Central memory CD8-positive, alpha-beta T cell (primary cell): ENCODE measurements at places on chromosomes 11 and 22.

- no peak for DNase-seq
These were observed 3.1 kb downstream of the DRD4 start for GRCh38 chr11:640021-640706.

- DNase-seq, result no peak
These were observed 114.0 kb downstream of the TBC1D22A start for GRCh38 chr22:46876357-46876934.

DNA sequence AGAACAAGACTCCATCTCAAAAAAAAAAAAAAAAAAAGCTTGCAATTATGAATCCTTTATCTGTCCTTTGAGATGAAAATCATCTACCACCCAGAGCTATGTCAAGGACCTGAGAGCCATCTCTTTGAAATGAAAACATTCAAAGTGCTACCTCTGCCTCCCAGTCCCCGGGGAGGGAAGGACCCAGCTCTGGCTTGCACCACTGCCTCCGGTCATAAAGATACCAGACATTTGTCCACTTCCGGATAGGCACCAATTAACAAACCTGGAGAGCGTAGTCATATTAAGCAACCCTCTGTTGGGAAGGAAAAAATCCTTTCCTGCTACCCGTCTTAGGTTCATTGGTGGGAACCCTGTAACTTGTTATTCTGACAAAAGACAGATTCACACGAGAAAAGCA, 98.6 kb downstream of the ARHGAP8 start:
- no peak for DNase-seq

GRCh38 chr11:2207773-2208621, 36.4 kb upstream of the TH start:
- peak; percentile 10 for DNase-seq

GRCh38 chr11:2898366-2899079, 12.9 kb upstream of the CDKN1C start:
- no peak for DNase-seq

DNA sequence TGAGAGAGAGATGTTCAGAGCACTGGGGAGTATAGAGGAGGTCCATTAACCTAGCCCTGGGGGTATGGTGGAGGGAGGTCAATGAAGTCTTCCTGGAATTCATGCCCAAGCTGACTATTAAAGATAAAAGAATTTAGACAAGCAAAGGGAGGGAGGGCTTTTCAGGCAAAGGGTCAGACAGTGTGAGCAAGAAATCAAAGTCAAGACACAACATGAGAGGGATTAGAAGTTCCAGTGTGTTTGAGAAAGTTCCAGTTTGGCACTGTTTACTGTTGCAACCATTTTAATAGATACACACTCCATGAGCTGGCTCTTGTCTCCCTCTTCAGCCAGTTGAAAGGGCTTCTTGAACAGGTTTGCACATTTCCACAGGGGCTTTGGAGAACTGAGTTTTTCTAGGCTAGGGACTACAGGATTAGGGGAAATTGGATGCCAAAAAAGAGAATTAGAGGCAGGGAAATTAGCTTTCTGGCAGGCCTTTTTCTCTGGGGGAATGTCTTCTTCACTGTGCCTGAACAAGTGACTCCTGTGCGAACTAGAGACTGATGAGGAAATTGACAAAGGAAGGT, 14.7 kb upstream of the NNMT start:
- DNase-seq, result no peak
